Activated T-cell treated with anti-CD3 and anti-CD28 coated beads for 24 hours (primary cell): ENCODE measurements at places on chromosomes 12 and 14.

DNA sequence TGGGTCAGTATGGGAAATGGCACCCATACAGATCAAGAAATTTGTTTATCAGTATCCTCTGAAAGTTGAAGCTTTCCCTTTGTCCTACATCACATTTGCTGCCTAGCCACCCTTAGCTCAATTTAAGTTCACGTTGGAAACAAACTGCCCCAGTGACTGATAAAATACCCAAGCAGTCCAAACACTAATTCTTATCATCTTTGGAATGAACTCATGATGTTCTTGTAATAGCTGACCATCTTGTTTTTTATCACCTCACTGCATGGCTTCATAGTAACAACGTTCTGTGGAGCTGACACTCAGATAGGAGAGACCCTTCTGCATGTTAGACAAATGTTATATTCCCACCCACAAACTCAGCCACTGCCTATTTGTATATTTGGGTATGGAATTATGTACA is 93.4 kb downstream of the GPR135 start:
- DNase-seq = no peak

DNA sequence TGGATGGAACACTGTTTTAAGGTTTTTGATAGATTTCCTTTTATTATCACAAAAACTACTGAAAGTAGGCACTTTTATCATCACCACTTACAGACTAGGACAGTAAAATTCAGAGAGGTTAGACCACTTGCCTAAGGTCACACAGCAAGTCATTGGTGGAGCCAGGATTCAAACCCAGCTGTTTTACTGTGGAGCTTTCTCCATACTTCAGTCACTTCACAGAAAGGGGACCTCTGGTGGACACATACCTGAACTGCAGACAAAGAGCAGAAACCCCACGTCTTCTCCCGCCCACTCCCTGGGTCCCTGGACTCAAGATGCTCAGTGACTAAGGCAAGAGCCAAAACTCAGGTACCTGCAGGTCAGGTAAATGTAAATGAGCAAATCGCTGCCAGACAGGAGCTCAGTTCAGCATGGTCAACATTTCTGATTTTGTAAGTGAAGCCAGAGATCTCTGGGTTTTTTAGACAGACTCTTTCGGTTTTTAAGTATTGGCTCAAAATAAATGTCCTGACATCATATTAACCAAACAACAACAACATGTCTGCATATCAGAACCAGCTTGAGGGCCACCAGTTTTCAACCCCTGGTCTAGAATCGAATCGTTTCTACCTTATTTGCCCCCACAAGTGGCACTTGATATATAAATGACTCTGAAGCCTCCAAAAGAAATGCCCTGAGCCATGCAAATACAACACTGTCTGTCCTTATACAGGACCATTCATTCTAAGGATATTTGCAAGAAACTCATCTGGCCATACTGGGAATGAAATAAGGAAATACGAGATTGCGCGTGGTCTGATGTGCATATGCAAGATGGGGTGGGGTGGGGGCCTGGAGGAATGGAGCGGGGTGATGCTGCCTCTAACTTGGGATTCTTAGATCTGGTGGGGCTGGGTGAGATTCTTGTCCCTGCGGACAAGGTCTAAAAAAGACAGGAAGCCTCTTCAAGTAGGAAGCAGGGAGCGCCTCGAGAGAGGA is 110.9 kb downstream of the KSR2 start:
- DNase-seq = peak; percentile 62

DNA sequence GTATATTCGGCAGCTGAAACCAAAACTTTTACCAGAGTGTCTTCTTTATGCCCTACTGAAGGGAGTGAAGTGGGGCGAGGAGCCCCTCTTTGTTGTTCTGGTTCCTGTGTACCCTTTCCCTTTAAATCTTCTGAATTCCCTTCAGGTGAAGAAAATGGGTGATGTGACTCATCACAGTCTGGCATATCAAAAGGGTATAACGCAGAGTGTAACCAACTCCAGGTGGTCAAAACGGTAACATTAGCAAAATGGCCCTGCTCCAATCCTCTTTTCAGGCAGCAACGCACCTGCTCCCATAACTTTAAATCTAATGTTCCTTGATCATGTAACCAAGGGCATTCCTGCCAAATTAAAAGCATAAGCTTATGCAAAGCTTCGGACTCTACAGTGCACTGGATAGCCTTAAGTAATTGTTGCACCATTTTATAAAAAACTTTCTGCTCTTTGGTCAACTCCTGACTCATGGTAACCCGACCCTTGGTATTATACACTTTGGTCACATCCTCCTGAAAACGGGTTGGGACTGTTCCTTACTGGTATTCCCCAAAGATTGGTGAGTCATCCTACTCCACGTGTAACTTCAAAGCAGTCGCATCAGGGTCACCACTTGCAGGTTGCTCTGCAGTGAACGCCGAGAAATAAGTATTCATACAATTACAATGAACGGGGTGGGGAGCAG is 83.1 kb downstream of the KCNMB4 start:
- DNase-seq = no peak

DNA sequence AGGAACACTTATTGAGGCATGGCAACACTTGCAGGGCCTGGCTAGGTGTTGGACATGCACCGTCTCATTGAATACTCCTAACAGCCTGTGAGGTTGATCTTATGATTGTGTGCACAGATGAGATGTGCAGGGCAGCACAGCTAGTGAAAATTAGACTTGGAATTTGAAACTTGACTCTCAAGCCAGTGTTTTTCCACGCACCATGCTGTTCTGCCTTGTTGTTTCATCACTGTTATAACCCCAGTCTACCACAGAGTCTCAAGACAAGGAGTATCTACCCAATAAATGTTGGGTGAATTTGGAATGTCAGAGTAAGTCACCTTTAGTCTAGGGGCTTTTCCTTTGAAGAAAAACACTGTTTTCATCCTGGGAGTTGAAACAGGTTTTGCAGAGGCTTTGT is 55.8 kb upstream of the LRIG3 start:
- DNase-seq = no peak

DNA sequence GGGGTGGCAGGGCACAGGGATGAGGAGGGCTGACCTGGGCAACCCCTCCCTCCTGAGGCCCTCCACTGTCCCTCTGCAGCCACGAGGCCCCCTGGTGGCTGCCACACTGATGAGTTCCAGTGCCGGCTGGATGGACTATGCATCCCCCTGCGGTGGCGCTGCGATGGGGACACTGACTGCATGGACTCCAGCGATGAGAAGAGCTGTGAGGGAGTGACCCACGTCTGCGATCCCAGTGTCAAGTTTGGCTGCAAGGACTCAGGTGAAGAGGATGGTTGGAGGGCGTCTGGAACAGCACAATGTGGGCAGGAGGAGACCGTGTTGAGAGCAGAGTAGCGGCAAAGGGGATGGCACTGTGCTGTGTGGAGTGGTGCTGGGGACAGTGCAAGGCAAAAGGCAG is 25.7 kb upstream of the LRP1-AS start:
- peak; percentile 7 for DNase-seq

- no peak for DNase-seq
Measured at GRCh38 chr14:56592746-56593544, 13.3 kb downstream of the TMEM260 start.

DNA sequence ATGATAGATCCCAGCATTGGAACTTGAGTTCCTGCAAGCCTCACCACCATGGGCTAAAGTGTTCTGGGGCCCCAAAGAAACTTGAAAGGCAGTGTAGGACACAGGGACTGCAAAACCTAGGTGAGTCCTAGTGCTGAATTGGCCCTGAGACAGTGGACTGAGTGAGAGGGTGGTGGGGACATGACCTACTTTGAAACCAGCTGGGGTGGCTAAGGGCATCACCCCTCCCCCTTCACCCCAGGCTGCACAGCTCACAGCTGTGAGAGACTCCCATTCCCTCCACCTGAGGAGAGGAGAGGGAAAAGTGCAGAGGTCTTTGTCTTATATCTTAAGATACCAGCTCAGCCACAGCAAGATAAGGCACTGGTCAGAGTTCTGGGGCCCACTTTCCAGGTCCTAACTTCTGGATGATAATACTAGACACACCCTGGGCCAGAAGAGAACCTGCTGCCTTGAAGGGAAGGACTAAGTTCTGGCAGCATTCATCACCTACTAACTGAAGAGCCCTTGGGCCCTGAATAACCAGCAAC is 62.5 kb downstream of the MAPKAPK5 start:
- DNase-seq = no peak

DNA sequence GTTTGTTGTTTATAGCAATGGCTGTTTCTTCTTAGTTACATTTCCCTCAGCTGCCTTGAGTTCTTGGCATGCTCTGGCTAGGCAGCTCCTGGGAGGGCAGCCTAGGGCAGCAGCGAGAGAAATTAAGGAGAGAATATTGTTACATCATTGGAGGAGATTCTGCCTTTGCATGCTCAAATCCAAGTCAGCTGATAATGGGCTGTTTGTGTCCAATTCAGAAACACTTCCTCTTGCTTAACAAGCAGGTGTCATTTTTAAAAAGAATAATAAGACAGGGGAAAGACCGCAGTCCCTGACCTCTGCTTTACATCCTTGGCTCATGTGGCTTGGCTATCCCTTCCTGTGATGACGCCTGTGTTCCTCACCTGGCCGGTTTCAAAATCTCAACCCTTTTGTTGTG is 76.9 kb downstream of the ESR2 start:
- no peak for DNase-seq

DNA sequence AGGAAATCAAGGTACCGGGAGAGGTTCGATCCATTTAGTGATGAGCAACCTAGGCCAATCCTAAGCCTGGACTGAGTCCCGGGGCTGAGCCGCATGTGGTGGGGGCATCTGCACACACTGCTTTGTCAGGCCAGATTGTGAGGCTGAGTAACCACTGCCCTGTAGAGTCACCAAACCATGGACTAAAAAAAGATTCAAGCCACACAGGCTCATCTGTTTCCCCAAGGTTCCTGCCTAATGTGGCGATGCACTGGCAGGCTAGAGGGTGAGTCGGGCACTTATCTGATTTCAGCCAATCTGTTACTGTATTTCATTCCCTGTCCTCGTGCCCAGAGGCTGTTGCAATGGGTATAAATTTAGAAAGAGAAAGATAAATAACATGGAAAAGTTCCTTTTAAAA is 140.8 kb downstream of the TTC7B start:
- no peak for DNase-seq

- no peak for DNase-seq
Measured at GRCh38 chr14:24574206-24574774, 1.8 kb downstream of the CTSG start.

DNA sequence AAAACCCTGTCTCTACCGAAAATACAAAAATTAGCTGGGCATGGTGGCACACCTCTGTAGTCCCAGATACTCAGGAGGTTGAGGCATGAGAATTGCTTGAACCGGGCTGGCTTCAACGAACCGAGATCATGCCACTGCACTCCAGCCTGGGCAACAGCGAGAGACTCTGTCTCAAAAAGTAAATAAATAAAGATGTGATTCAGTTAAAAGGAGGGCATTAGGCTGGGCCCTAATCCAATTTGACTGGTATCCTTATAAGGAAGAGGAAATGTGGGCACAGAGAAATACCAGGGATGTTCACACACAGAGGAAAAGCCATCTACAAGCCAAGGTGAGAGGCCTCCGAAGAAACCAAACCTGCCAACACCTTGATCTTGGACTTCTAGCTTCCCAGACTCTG is 10.1 kb upstream of the DCAF4 start:
- DNase-seq = no peak

DNA sequence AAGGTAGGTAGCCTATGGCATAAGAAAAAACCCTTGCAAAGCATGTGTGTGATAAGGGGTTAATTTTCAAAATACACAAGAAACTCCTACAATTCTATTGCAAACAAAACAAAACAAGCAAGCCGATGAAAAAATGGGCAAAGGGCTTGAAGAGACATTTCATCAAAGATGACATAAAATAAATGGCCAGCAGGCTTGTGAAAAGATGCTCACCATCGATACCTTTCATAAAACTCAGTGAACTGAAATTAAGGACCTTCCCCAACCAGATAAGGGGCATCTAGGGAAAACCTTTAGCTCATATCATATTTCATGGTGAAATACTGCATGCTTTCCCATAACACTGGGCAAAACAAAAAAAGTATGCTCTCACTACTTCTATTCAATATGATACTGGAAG is 131.2 kb downstream of the PPM1H start:
- DNase-seq = no peak

DNA sequence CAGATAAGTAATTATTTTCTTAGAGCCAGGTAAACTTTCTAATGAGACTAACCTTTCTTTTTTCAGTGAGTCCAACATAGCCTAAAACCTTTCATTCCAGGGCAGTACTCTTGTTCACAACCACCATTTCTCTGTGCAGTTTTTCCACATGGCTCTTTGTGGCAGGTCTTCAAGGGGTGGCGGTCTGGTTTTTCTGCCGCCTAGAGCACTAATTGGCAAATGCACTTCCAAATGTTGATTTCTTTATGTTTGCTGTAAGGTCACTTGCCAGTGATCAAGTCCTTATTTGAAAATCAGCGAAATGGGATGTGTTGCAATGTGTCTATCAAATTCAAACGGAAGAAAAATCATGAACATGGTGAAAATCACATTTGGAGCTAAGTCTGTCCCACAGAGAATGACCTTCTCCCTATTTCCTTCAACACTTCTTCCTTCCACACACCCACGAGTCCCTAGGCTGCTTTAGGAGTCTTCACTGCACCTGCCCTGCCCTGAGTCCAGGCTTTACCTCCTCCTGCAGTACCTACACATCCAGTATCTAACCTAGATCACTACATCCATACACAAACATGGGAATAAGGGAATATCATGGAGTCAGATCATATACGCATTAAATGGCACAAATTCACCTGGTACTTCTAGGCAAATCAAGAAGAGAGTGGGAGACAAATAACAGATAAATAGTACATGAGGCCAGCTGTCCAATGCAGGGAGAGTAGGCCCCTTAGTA is 1.9 kb downstream of the SRGAP1 start:
- no peak for DNase-seq

- DNase-seq = no peak
Measured at GRCh38 chr12:106714926-106715325, 59.6 kb upstream of the RIC8B start.

- no peak for DNase-seq
Measured at GRCh38 chr12:124327362-124328043, 32.6 kb downstream of the RFLNA start.

GRCh38 chr12:64171715-64172114 is 50.4 kb downstream of the KICS2 start:
- no peak for DNase-seq

DNA sequence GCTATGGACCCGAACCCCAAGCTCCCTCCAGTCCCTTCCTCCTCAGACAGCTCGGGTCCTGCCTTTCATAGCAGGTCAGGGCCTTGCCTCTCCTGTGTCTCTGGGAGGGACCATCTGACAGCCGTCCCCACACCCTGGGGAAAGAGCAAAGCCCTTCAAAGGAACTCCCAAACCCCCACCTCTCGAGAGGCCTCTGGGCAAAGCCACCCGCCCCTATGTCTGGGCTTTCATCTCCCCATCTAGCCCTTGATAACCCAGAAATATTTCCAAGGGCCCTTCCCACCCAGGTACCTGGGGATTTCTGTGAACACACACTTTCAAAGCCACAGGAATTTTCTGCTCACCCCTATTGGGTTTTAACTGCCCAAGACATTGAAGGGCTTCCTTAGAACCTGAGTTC is 32.1 kb downstream of the SNRNP35 start:
- no peak for DNase-seq

- no peak for DNase-seq
Measured at GRCh38 chr12:102051431-102051965, 10.3 kb downstream of the WASHC3 start.

DNA sequence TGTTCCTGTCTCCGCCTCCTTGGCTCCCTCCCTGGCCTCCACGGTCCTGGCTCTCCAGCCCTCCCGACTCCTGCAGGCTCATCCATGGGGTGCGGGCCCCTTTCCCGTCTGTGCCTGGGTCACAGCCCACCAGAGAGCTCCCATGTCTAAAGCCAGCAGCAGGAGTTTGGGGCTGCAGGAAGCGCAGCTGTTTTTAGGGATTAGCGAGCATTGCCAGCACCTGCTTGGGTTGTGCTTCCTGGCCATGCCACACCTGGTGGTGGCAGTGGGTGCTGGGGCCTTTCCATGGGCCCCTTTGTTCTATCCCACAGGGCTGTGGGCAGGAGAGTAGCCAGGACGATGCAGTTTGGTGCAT is 64.7 kb downstream of the KIF26A start:
- DNase-seq = no peak
